Stimulated activated CD8-positive, alpha-beta memory T cell treated with anti-CD3 and anti-CD28 coated beads, Interleukin-2, amount 100 ng/mL, for 1 hour (primary cell): ENCODE measurements at places on chromosomes 2 and 18.

DNA sequence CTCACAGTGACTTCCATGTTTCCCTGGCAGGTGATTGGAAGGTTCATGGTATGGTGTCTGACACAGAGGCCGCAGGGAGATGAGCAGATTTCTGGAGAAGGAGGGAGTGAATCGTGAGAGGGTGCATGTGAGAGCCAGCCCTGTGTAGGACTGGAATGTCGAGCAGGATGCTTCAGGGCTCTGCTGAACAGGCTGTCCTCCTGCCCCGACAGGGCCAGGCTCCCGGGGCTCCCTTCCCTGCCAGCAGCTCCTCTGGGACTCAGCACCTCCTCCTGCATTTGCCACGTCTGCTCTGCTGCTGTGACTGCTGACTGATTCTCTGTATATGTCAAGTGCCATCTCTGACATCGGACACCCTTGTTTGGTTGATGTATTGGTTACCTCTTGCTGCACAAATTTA, 38.5 kb upstream of the INHBB start:
- DNase-seq, result no peak

- no peak for DNase-seq
These were observed 127.0 kb downstream of the CCBE1 start for GRCh38 chr18:59570101-59570775.

- DNase-seq, result no peak
These were observed 41.9 kb upstream of the SETBP1 start for GRCh38 chr18:44638811-44639210.

DNA sequence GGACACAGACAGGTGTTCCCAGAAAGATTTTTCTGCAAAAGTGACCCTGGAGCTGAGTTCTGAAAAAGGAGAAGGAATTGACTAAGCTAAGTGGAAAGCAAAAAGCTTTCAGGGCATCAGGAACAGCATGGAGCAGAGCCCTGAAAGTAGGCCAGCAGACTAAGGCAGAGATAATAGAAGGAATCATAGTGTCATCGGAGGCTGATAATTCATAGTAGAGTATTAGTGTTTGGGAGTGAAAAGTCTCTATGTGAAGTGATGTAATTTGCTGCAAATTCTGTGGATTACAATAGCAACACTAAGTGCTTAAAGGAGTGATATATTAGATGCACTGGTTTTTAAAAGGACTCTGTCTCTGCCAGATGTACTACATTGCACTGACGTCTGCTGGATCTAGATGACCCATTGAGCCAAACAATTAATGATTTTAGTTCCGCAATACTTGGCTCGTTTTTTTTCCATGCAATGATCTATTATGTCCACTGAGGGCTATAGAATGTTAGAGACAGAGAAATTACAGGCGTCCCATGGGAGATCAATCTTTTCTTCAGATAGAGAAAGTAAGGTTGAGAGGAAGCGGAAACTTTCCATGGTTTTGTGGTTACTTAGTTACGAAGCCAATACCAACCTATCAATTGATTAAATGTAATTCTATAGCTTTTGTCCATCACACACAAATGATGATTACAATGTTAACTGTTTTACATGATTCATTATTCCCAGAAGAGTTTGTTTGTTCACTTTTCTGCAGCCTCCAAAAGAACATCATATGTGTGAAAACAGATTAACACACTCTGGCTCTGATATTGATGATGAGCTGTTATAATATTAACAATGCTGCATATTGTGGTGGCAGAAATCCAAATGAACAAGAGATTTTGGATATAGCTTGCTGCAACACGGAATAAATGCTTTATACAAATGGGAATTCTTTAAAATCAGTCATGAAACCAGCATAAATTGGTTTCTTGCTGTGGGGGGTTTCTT, 143.7 kb downstream of the MC4R start:
- no peak for DNase-seq

DNA sequence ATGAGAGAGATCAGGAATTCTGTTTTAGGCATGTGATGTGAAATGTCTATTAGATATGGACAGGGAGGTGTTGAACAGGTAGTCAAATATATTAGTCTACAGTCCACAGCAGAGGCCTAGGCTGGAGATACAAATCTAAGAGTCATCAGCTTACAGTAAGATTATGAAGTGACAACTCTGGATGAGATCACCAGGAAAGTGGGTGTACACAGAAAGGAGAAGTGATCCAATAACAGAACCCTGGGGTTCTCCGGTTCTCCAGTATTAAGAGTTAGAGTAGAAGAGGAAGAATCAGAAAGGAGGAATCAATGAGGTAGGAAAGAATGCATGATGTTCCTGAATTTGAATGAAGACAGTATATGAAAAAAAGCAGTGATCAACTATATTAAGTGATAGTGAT, 362.3 kb downstream of the FIGN start:
- DNase-seq, result no peak

- DNase-seq, result no peak
These were observed 24.3 kb downstream of the MRPS9 start for GRCh38 chr2:105062158-105062557.

DNA sequence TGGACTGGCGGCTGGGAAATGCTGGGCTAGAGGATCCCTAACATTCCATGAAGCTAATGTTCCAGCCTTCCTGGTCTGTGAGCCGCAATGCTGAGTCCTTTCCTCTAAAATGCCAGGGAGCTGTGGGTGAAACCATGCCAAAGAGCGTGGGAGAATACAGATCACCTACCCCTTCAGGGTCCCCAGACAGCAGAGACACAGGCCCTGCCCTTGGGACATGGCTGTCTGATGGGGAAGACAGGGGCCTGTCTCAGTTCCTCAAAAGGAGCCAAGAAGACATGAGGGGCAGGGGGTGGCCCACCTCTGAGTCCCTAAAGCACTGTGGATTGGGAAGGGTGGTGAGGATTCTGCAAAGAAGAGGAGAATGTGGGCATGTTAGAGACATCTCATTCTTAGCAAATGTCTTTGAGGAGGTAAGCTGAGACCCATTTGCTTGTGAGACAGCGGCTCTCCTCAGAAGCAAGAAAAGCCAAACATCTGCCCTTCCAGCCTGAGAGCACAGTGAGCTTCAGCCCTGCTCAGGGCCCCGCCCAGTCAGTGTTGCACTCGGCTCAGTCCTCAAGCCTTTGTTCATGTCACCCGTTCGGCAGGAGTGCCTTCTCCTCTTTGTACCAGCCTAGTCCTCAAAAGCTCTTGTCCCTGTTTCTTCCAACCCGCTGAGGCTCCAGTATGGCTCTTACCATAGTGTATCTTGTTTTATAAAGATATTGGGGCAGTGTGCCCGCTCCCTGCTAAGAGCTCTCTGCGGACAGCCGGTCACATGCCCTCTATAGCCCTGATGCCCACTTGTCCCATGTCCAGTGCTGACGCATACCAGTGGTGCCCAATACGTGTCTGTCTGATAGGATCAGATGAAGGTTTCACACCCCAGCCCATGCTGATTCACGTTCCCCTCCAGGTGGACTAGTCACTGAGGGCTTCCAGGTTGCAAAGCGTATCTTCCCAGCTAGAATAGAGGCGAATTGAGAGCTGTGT, 286.2 kb downstream of the CYP26B1 start:
- no peak for DNase-seq

DNA sequence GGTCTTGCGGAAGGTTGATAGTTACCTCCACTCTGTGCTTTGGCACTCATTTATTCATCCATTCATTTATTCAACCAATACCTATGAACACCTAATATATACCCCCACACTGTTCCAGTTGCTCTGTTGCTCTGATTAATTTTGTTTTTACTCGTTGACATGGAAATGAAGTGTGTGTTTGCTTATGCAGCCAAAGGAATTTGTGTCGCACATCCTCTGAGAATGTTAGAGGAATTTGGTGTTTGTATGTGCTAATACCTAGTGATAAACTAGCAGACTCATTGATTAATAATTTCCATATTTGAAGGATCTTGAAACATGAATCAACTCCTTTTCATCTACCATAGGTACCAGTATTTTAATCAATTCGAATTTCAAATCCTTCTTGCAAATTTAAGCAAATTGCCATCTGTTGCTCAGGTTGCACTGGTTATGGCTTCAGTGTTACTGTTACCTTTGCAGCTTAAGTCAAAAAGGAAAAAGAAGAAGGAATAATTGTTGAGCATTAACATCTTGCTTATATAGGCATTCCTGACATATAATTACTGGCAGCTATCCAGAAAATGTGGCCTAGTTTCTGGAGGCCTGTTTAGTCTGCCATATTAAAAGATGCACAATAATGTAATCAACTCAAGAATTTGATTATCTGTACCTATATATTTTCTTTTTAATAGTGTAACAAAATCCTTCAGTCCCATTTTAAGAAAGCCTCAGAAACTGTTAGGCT, 25.7 kb upstream of the CRIM1 start:
- no peak for DNase-seq

GRCh38 chr2:109377976-109378375, 235.8 kb downstream of the SEPTIN10 start:
- no peak for DNase-seq

DNA sequence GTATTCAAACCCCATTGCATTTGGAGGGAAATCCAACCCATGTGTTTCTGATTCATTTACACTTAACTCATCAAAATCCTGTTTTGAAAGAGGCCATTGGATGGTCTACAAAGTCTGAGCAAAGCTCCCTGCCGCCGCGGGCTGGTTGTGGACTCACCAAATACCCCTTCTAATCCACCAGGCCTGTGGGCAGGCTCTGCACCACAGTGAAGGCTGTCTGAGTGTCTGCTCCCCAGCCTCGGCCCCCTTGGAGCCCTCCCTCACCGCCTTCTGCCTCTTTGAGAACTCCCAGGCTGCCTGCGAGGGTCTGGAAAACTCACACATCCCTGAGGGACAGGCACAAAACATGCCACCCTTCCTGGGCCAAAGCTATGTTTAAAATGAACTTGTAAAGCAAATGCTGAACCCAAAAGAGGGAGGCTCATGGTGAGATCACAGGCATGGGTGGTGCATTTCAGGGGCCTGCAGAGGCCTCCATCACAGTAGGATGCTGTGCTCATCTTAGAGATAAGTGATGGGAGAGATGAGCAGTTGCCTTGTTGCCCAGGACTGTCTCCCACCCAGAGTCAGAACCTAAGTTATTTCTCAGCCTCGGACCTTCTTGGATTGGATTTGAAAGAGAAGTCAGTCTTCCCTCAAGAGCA, 225.0 kb downstream of the CYP26B1 start:
- no peak for DNase-seq

DNA sequence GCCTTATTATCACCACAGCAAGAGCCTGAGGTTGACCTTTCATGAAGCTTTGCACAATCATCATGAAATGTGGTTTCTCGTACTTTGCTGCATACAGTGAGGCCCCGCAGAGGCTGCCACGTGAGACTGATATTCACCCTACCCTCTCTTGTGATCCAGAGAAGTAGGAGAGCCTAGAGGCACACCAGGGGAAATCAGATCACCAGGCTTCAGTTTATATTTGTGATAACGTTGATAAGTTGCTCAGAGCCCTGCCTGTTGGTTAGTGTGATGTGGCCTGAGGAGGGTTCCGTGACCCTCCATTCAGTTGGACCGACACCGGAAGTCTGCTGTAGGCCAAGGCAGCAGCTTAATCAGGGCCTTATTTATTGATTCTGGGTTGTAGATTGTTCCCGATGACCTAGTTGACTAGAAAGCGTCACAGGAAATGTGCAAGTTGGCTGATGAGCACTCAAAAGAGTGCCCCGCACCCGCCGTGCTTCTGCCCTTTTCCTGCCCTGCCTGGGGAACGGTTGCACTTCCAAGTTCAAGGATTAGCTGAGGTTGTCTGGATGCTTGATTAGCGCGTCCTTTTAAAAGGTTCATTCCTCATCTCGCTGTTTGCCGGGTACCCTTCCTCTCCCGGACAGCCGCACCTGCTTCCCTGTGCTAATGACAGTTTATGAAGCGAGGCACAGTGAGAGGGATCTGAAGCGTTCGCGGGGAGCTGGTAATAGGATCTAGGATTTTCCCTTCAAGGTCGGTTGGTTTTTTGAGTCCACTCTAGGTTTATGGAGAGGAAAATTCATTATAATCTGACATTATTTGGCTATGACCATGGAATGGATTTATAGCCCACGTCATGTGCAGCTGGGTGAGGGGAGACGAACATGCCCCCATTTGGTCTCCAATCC, 146.4 kb downstream of the SH3RF3 start:
- DNase-seq, result no peak

DNA sequence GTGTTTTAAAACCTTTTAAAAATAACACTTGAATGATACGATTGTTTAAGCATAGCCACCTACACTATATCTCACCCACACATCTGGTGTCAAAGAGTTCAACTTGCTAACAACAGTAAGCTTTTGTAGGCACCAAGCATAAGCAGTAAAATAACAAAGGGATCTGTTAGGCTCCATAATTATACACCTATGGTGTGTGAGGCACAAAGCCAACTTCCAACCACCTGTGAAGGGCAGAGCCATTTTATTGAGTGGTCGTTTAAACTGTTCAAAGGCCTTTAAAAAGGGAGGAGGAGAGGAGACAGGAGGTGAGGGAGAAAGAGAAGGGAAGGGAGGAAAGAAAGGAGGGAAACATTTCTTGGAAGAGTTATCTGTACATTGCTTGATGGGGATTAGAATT, 27.9 kb downstream of the NEMP2 start:
- no peak for DNase-seq
